Eye (tissue), 1 donor: ENCODE measurements at places on chromosomes 1 and 21.
A peak's percentile ranks its signal among the peaks of the same experiment; 100 is the strongest.

GRCh38 chr1:232952514-232953499, 2.4 kb downstream of the NTPCR start:
- peak; percentile 61 for DNase-seq

DNA sequence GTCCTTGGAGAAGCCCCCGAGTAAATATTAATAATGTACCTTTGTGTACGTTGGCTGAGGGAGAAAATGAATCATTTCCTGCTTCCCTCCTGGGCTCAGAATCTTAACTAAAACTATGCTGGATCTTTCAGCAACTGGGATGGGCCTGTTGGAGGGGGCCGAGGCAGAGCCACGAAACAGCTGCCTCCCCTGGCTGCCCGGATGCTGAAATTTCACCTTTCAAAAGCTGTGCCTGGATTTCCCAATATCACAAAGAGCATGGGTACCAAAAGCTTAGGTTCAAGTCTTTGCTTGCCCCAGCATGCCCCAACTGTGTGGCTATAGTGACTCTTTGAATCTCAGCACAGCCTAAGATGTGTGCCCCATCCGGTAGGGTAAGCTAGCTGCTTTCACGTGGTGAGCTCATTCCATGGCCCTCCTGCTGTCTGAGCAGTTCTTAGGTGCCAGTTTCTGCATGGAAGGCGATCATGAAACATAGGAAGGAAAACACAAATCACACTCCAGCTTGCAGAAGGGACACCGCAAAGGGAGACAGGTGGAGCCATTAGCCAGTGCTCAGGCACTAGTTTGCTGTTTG, 473.5 kb downstream of the PTPRU start:
- no peak for DNase-seq

GRCh38 chr1:234114648-234115307, 210.3 kb downstream of the SLC35F3 start:
- DNase-seq = peak; percentile 88

- no peak for DNase-seq
Observed at GRCh38 chr21:39979321-39979720, 112.1 kb downstream of the PCP4 start.

DNA sequence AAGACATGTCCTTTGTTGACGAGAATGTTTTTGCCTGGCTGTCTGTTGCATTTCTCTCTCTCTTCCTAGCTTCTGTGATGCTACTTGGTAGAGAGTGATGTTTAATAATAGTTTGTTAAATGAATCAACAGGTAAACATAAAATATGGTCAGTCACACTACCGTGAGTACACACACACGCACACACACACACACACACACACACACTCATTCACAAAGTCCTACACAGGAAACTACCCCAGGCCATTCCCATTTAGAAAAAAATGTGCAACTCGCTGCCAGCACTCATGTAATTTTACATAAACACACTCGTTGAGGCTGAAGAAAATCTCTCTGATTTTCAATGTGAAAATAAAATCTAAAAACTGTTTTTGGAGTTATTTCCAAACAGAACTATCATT, 38.7 kb downstream of the RUNX1 start:
- no peak for DNase-seq

- no peak for DNase-seq
Observed at GRCh38 chr1:88736633-88737248, 52.7 kb downstream of the PKN2 start.

GRCh38 chr1:156464335-156464734, 36.2 kb downstream of the MEF2D start:
- DNase-seq = no peak

- DNase-seq = no peak
Observed at GRCh38 chr21:37146320-37147235, 73.5 kb downstream of the TTC3 start.

GRCh38 chr1:94093996-94094395, 27.0 kb downstream of the ABCA4 start:
- DNase-seq = no peak

DNA sequence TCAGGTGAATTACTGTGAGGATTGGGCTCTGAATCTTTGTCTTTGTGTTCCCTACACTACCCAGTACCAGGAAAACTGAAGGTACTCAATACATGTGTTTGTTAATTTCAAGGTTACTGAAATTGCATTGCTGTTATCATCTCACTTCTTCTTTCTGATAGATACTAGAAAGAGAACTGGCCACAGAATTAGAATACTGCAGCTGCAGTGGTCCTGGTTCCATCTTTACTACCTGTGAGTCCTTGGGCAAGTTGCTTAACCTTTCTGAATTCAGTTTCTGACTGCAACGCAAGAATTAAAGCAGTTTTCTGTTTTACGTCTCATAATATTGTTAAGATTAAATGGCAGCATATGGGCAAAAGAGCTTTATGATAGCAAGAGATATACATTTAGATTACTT, 263.5 kb downstream of the LMO4 start:
- no peak for DNase-seq

DNA sequence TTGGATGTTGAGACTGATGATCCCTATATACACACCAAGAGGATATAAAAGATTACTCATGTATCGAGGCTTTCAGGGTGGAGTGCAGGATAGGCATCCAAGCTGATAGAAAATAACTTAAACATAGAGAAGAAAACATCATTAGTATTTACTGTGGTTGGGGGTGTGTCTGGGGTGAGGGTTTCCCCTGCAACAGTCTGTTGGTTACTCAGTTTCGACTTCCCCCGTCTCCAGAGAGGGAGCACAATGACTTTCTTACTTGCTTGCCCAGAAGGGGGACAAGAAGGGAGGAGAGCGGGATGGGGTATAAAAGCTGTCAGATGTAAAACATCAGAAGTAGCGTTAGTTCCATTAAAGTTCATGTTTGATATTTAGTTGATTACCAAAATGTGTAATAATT, 717.4 kb upstream of the ZP4 start:
- DNase-seq = no peak

- DNase-seq = no peak
Observed at GRCh38 chr1:10378081-10378841, 20.6 kb upstream of the PGD start.

DNA sequence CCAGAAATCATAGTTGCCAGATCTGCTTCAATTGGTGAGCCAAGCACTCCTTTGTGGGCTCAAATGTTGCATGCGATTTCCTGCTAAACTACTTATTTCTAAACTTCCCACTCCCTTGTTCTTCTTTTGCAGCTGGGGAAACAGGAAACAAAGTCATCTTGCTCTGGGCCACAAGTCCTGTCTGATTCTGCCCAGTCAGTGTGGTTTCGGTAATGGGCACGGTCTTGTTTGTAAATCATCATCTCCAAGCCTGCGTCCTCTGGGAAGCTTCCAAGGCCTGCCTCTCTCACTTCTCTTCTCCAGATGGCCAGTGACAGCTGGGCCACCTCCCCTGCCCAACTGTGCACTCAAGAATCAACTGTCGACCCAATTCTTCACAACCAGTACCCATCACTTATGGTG, 4.4 kb downstream of the S100A8 start:
- no peak for DNase-seq
